ENCODE measurements at places on chromosomes 3 and 15.

DNA sequence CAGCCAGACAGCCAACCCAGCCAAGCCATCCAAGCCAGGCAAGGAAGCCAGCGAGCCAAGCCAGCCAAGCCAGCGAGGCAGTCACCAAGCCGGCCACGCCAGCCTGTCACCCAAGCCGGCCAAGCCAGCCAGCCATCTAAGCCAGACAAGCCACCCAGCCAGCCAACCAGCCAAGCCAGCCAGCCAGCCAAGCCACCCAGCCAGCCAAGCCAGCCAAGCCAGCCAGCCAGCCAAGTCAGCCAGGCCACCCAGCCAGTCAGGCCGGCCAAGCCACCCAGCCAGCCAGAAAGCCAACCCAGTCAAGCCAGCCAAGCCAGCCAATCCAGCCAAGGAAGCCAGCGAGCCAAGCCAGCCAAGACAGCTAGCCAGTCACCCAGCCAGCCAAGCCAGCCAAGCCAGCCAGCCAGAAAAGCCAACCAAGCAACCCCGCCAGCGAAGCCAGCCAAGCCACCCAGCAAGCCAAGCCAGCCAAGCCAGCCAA, 201.2 kb downstream of the GOLGA6L6 start:
- DNase-seq, result no peak

GRCh38 chr3:115571413-115571812, 51.9 kb upstream of the GAP43 start:
- DNase-seq, result no peak

DNA sequence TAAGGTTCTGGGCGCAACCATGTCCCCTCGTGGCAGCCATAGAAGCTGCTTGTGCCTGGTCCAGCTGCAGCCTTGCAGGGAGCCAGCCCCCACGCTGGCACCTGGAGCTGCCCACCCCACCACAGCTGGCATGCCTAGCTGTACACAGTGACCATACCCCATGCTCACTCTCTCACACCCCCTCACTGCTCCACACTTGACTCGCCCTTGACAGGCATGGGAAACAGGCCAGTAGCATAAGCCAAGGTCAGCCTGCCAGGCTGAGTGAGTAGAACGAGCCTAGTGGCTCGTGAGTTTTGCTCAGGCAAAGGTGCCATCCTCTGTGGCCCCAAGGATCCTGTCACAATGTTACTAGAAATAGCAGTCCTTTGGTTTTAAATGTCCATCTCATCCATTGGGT, 52.7 kb upstream of the CADM2 start:
- no peak for DNase-seq

DNA sequence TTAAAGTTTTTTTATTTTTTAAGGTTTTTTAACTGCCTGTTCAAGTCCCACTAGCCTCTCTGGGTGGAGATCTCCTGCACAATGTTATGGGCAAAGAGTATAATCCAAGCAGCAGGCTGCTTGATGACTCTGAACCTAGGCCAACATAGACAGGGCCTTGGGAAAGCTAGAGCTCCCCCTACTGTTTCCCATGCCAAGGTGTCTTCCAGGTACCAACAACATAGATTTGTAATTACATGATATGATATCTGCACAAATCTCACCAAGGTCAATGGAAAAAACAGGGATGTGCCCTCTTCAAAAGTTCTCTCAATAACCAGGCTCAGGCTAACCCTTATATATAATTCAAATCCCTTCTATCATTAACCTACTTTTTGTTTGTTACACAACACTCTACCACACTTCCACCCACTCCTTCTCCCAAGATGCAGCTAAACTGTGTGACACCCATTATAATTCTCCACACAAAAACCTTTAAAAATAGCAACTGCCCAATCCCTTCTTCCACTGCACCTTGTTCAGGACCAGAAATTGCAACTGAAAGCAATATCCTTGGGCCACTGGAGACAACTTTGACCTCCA, 43.8 kb downstream of the RBM15B start:
- peak; percentile 23 for DNase-seq

GRCh38 chr3:141659821-141660613, 78.1 kb upstream of the RNF7 start:
- DNase-seq, result peak; percentile 75

DNA sequence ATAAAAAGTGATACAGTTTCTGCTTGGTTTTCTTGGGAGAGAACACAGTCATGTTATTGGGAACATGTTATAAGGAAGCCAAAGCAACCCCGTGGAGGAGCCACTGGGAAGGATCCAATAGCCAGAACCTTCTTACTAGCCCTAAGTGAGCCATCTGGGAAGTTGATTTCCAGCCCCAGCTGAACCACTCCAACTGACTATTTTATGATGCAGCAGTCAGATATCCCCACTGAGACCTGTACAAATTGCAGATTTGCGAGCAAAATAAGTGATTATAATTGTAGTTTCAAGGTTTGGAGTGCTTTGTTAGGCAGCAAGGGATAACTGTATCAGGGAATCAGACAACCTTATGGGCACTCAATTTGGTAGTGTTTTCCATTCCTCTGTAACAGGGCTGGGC, 43.3 kb upstream of the ZPLD1 start:
- no peak for DNase-seq

DNA sequence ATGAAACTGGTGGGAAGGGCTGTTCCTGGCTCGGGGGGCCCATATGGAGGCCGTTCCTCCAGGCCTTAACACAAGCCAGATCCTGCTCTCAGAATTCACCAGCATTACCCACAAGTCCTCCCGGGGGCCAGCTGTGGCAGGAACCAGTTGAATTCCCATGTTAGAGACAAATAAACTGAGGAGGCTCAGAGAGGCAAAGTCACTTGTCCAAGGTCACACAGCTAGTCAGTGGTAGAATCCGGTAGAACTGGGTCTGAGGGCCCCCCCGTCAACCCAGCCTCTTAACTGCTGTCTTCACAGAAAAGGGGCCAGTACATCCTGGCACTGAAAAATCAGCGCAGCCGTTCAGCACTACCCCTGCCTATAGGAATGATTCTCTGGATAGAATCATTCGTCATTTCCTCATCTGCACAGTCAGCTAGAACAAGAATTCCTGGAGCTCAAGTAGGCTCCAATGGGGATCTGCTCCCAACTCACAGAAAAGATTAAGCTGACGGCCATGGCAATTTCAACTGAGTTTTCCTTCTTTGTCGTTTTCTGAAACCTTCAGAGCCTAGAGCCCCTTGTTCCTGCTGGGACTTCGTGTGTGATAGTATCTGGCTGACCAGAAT, 12.2 kb upstream of the TSEN2 start:
- DNase-seq, result no peak

DNA sequence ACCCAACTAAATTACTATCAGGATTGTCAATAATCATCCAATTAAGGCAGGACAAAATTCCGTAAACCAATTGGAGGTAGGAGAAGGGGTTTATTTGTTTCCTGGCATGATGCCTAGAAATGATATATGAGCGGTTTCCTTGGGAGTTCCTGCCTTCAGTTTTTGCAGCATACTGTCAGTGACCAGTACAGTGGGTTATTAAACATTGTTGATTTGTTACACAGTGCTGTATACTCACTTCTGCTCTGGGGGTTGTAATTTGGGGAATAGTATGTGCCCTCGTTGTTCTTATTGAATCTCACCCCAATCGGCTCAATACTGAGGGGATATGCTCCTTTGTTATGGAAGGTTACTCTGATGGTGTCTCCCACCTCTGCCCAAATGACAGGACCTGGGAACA, 22.2 kb downstream of the CP start:
- DNase-seq, result peak; percentile 65

- DNase-seq, result no peak
Measured at GRCh38 chr3:81985996-81986723, 224.7 kb upstream of the GBE1 start.

DNA sequence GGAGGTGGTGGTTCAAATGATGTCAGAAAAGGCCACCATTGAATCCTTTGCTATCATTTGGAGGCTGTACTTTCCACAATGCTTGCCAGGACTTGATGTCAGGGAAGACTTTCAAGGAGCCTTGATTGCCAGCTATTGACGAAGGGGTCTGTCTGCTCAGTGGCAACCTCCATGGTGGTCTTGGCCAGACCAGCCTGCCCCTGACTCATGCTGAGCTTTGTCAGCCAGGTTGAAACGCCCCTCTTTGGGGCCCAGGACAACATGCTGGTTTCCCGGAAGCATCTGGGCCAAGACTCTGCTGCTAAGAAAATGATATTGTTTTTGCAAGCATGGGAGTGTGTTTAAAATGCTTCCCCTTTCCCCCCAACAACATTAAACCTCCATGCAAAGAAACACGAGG, 26.7 kb downstream of the CGNL1 start:
- DNase-seq, result no peak

- no peak for DNase-seq
Measured at GRCh38 chr15:90665288-90666134, 51.6 kb upstream of the BLM start.

GRCh38 chr15:56208641-56209155, 35.0 kb downstream of the RFX7 start:
- no peak for DNase-seq

DNA sequence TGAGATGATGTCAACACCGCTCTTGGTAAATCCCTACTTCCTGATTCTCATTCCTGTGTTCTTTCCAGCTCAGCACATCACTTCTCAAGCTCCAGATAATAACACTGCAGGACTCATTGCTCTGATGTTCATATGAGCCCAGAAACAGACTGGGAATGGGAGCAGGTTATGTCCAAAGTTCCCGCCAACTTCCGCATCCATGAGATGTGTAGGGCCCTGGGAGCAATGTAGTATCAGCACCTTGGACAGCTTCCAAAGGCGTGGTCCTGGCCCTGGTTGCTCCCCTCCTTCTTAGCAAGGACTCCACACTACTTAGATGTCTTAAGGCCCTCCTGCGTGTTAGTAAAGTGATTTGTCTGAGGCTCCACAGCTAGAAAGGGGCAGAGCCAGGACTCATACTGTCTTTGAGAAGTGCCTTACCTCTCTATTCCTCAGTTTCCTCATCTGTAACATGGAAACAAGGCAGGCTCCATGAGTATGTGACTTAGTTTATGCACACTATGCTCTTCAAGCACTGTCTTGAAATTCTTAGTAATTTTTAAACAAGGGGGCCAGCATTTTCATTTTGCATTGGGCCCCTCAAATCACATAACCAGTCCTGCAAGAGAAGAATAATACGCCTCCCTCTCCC, 27.9 kb upstream of the SLC6A1 start:
- no peak for DNase-seq
